Germinal center (tissue), 1 donor: ENCODE measurements at places on chromosomes 6 and 20.

GRCh38 chr6:44663860-44664634 lies 276.5 kb downstream of the CDC5L start:
- DNase-seq = no peak

GRCh38 chr6:169292338-169293124 lies 38.9 kb upstream of the THBS2 start:
- no peak for DNase-seq

DNA sequence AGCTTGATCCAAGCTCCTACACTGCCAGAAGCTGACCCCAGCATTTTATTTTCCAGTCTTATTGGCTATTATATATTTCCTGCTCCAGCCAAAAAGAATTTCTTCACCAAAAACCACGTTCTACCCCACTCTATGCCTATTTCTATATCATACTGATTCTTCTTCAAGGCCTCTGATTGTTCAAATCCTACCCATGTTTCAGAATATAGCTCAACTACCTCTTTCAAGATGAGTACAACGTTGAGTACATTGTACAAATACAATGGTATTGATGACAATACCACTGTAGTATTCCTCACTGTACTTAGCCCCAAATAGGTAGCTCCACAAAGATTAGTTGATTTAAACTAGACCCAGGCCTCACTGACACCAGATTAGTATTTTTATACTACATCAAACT lies 31.0 kb downstream of the ASCC3 start:
- DNase-seq = no peak

- DNase-seq = no peak
Observed at GRCh38 chr6:97535800-97536199, 252.8 kb upstream of the MMS22L start.

GRCh38 chr6:4486568-4487315 lies 289.5 kb upstream of the CDYL start:
- DNase-seq = no peak
